Stimulated activated CD8-positive, alpha-beta memory T cell treated with anti-CD3 and anti-CD28 coated beads, Interleukin-4, amount 100 ng/mL, for 1 hour (primary cell): ENCODE measurements at places on chromosomes 4 and X.

GRCh38 chr4:20805716-20806115 is 105.5 kb downstream of the PACRGL start:
- DNase-seq, result no peak

- no peak for DNase-seq
These were observed 715.4 kb upstream of the HS3ST1 start for GRCh38 chr4:12144051-12144450.

DNA sequence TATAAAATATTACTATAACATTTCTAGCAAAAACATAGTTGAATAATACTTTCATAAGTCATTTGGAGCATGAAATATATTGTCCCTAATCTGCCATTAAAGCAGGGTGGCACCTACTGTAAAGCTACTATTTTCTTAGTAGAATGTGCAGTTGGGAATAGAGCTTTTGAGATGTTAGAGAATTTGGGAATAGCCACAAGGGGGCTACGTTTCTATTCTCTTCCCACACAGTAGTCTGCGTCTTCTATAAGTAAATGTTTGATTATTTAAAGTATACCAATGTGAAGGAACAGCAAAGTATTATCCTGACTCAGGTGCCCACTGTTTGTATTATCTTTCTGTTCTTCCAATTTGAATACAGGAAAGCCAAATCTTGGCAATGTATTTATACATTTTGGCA is 323.2 kb upstream of the GIMD1 start:
- DNase-seq, result no peak

DNA sequence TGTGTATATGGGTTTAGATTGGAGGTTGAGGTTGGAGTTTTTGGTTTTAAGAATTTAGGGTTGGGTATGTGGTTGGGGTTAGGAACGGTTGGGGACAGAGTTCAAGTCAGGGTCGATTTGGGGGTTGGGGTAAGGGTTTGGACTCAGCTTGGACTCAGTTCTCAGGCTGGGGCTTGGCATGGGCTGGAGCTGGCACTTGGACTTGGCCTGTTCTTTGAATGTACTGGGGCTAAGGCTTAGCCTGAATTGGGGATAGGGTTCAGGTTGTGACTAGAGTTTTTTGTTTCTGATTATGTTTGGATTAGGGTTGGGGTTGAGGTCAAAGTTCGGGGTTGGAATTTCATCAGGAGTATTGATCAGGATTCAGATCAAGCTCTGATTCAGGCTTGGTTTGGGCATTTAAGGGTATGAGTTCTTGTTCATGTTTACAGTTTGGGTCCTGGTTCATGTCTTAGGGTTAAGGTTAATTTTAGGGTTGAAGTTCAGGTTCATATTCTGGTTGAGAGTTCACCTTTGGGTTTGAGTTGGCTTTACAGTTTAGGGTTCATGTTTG is 46.2 kb upstream of the IL9R start:
- no peak for DNase-seq

DNA sequence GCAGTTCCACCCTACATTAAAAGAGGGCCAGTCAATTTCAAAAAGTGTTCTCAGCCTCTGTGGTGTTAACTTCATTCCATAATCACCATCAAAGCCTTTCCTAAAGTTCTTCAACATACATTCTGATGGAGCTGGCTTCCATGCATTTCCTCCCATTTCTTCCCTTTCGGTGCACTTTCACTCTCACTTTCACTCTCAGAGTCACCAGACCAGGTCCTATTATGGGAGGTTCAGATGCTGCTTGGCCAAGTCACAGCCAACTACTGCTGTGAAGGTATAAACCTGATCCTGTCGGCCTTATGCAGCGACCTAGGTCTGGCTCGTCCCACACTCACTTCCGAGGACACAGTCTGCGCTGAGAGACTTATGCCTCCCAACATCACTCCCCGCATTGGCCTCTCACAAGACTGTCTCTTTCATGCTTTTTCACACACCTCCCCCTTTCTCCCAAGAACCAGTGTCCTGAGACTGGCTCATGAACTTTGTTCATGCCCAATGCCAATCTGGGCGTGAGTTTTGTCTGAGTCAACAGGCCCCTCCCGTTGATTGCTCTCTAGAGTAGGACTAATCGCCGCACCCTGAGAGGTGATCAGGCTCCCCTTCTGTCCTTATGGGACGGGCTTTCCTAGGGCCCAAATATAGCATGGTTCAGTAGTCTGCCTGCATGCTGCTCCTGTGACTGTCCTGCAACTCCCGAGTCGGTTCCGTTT is 60.8 kb upstream of the XAGE1B start:
- DNase-seq, result no peak

DNA sequence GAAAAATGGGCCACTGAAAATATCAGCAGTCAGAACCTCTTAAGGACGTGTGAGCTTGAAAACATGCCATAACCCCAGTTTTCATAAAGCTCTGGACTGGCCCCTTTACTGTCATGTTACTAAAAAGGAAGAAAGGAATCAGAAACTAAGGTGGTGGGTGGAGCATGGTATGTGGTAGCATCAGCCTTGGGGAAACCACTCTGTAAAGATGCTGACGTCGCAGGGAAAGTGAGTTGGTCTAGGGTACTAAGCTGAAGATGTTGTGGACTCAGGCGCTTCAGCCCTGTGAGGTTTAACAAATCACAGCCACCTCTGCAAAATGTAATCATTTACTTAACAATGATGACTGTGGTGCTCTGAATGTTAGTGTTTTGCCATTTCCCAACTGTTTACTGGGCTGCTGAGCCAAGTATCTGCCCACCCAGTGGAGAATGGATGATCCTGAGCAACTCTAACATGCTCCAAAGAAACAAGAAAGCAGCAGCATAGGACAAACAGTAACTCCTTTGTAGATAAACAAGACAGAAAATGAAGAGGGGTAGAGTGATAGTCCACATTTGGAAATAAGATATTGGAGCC is 33.4 kb downstream of the C4orf54 start:
- no peak for DNase-seq

DNA sequence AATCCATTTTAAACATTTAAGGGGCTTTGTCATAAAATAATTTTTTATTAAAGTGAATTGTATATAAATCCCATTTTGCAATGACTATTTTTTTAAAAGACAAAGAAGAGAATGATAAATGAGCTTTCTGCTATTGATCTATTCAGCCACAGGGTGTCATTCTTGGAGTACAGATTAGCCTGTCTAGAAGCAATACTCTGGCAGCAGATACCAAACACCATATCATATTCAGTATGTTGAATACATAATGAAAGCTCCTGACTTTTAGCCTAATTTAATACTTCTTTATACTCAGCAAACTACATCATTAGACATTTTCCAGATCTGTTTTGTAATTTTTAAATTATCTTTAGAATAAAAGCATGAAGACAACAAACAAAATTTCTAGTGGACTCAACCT is 496.3 kb downstream of the PDGFC start:
- no peak for DNase-seq
